ENCODE measurements at places on chromosomes 4 and X.

DNA sequence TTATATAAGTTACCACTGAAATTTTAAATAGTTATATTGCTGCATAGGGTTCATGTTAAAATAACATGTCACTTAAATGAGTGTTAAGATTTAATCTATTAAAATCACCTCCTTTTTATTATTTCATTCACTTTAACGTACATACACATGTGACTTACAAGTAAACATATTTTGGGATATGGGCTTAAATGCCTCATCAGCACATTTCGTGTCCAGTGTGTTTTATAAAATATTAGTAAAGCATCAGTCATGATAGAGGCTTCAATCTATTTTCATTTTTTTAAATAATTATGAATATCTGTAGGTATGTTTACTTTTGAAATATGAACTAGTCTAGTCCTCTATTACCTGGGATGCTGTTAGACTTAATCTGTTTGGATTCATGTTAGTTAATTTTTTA is 143.6 kb downstream of the NPNT start:
- DNase-seq = no peak

DNA sequence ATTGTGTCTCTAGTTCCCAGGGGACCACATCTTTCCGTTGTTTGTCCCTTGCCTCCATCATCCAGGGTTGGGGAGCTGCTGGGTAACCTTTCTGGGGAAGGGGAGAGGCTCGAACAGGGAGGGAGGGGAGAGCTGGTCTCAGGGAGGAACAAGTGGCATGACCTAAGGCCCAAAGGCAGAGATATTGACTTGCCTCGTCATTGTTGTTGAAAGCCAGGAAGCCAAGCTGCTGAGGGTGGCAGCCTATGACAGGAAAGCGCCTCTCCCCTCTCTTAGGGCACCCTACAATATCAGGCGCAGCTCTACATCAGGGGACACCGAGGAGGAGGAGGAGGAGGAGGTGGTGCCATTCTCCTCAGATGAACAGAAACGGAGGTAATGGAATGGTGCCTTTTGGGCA is 20.8 kb downstream of the ZNF185 start:
- DNase-seq = no peak

GRCh38 chr4:99029018-99029735 is 33.7 kb downstream of the METAP1 start:
- DNase-seq = no peak

DNA sequence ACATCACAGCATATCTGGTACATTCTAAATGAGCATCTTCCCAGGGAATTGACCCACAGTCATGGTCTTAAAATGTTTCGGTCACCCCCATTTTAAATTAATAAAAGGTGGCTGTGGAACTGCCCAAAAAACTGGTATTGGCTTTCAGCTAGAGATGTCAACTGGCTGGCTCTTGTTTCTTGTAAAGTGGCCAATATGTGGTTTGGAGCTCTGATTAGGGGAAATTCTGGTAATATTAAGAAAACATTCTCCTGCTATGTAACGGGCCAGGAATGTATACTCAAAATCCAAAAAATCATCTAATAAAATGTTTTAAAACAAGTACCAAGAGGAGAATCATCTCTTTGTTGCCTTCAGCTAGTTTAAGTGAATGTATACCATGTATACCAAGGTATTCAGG is 62.0 kb upstream of the VCX2 start:
- DNase-seq = no peak

- DNase-seq = no peak
Measured at GRCh38 chrX:31260351-31260750, 188.5 kb upstream of the FTHL17 start.

- no peak for DNase-seq
Measured at GRCh38 chr4:166073783-166074182, 200.7 kb downstream of the TLL1 start.

GRCh38 chrX:85905851-85906250 is 141.5 kb downstream of the CHM start:
- no peak for DNase-seq

DNA sequence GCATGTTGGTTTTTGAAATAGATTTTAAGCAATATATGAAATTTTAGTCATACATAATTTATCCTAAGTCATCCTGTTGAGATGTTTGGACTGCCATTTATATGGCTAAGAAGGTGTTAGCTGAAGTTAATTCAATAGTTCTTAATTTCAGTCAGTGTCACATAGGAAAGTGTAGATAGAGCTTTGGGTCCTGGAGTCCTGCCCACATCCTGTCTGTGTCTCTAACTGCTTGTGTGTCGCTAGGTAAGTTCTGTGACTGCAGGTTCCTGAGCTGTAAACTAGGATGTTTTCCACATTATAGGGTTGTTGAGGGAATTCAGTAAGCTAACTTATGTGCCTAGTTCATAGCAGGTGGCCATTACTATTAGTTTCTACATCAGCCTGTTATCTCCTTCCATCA is 20.7 kb downstream of the OFD1 start:
- no peak for DNase-seq

GRCh38 chrX:115894087-115894486 is 276.5 kb upstream of the AGTR2 start:
- DNase-seq = no peak

DNA sequence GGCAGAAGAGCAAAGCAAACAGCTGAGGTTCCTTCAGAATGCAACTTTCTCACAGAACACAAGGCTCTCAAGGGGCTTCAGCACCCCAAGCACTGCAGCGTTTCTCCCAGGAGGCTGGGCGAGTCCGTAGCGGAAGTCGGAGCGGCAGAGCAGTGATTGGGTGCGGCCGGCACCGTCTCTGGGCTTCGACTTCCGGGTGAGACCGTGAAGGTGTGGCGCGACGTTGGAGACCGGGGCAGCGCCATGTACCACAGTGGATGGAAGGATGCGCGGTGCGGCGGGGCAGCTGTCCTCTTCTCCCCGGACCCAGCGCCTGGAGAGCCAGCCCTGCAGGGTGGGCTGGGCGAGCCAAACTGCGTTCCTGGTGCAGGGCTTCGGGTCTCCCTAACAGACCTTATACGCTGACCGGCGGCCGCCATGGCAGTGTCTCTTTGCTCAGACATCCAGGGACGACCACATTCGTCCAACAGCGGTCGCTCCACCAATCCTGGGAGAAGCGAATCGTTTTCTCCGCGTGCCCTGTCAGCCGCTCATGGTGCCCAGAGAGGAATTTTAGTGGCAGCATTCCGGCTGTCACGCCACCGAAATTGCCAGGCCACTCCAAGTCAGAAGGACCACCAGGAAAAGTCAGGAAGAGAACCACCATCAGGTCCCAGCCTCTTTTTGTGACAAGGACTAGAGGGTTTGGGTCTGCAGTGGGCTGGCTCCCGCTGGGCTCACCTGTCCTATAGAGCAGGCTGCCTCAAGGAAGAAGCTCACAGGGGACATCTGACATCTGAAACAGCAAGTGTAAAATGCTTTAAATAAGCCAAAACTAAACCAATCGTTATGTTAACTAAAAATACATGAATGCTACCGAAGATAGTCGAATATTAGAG is 20.5 kb downstream of the TRIM61 start:
- peak; percentile 61 for DNase-seq

DNA sequence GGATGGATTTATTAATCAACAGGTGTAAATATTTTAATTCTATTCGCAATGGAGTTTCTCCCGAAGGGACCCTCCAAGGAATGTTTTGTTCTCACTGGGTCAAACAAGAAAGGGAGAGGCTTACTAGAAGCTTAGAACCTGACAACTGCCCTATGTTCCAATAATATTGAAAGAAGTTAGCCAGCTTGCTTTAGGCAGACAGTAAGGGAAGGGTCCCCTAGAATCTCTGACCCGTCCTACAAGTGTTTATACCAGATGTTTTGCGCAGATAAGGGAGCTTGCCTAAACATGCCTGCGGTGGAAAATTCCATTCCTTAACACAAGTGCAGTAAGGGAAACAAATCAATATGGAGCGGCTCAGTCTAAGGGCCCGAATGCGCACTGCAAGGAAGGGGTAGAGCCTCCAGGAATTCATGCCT is 17.7 kb downstream of the IL21 start:
- no peak for DNase-seq

DNA sequence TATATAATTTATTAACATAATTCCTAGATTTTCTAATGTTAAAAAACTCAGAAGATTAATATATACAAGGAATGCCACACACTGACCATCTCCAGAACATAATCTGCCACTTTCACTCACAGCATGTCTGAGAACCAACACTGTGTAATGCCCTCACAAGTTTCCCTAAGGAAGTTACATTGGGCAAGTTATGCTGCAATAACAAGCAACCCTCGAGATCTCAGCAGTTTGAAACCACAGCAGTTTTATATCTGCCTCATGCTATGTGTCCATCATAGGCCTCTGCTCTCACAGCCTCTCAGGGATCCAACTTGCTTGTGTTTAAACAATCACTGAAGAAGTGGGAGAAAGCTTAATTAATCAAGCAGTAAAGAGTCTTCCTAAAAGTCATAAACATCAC is 250.0 kb upstream of the SLC7A11 start:
- DNase-seq = no peak

- no peak for DNase-seq
Measured at GRCh38 chrX:26822448-26822847, 606.5 kb downstream of the MAGEB5 start.

GRCh38 chr4:123997776-123998449 is 601.3 kb downstream of the SPRY1 start:
- no peak for DNase-seq

DNA sequence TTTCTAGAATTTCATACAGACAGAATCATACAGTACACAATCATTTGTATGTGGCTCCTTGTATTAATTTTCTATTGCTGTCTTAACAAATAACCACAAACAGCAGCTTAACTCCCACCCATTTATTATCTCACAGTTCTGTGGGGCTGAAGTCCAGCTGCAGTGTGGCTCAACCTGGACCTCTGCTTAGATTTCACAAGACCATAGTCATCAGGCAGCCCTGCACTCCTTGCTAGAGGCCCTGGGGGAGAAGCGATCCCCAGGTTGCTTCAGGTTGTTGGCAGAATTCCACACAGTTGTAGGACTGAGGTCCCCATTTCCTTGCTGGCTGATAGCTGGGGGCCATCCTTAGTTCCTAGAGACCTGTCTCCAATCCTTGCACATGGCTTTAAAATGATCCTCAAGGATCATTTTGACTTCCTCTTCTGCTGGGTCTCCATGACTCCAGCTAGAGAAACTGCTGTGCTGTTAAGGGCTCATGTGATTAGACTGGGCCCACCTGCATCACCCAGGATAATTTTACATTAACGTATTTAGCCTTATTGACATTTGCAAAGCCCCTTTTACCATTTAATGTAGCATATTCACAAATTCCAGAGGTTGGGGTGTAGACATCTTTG is 60.9 kb upstream of the SMAD1 start:
- no peak for DNase-seq

- DNase-seq = peak; percentile 33
Measured at GRCh38 chr4:184472614-184473498, 1.5 kb downstream of the IRF2 start.

- DNase-seq = no peak
Measured at GRCh38 chrX:65723706-65724105, 56.3 kb downstream of the MSN start.

GRCh38 chrX:71000139-71000538 is 68.0 kb downstream of the SNX12 start:
- no peak for DNase-seq

GRCh38 chr4:157888281-157888680 is 284.5 kb downstream of the GASK1B start:
- no peak for DNase-seq

GRCh38 chrX:119735467-119735866 is 22.9 kb upstream of the SOWAHD start:
- DNase-seq = no peak

DNA sequence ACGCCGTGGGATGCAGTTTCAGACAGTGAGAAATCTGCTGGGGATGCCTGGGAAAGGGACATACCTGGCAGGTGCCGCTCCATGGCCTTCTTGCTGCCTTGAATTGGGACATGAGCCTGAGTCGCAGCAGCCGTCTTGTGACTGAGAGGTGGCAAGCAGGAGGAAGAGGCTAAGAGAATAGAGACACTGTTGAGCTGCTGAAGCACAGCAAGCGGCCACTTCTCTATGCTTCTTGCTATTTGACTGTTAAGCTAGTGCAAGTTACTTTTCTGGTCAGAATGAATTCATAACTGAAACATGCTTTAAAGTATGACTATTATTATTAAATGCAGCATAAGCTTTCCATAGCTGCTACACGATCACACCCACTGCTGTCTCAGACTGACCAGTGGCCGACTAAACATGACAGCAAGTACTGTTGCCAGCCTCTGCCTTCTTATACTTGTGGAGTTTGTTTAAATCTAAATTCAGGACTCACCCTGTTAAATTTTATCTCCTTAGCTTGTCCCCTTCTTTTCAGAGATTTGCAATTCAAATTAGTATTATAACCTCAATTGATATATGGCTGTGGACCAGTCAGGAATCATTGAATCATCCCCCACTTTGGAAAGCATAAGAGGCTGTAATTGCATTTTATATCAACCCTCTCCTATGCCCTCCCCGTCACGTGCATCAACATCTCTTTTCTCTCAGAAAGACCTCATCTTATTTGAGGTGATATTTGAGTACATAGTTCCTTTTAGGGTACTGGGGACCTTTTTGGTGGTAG is 24.8 kb upstream of the ACSL1 start:
- DNase-seq = no peak

DNA sequence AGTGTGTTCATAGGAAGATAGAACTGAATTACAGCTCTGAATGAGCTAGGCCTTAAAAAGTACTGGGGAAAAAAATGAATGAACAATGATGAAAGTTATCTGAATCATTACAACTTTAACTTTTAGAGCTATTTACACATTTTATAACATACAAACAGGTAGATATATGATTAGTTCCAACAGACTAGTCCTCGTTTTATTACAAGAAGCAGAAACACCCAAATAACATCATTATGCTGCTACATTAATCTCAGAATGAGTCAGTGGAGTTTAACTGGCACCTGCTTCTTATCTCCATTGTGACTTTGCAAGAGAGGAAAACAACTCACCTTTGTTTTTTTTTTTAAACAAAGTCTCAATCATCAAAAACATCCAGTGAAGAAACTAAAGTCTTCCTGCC is 15.2 kb downstream of the ATP8A1 start:
- DNase-seq = no peak

DNA sequence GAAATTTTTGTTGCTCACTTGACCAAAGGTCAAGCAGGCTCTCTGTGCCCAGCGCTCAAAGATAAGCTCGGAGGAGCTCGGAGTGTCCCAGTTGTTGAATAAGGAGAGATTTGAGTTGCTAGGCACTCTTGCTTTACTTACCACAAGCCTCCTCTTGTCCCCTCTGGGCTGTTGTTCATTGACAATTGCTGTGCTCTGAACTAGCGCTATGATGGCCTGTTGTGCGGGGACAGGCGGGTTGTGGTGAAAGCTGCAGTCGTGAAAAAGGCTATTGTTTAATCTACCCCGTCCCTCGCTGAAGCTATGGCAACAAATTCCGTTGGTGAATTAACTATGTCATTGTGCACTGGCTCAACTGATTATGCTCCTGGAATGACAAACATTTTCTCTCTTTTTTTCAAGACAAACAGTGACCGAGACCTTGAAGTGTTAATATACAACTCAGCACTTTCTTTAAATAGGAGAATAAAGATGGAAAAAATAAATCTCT is 21.0 kb upstream of the POLA1 start:
- DNase-seq = no peak

- no peak for DNase-seq
Measured at GRCh38 chr4:41232406-41232805, 18.1 kb upstream of the APBB2 start.

Data from activated gamma-delta T cell treated with anti-CD3 and anti-CD28 coated beads, Interleukin-2, amount 50 U/mL, for 16 hours (primary cell).